ENCODE measurements at places on chromosomes 3 and 15.

DNA sequence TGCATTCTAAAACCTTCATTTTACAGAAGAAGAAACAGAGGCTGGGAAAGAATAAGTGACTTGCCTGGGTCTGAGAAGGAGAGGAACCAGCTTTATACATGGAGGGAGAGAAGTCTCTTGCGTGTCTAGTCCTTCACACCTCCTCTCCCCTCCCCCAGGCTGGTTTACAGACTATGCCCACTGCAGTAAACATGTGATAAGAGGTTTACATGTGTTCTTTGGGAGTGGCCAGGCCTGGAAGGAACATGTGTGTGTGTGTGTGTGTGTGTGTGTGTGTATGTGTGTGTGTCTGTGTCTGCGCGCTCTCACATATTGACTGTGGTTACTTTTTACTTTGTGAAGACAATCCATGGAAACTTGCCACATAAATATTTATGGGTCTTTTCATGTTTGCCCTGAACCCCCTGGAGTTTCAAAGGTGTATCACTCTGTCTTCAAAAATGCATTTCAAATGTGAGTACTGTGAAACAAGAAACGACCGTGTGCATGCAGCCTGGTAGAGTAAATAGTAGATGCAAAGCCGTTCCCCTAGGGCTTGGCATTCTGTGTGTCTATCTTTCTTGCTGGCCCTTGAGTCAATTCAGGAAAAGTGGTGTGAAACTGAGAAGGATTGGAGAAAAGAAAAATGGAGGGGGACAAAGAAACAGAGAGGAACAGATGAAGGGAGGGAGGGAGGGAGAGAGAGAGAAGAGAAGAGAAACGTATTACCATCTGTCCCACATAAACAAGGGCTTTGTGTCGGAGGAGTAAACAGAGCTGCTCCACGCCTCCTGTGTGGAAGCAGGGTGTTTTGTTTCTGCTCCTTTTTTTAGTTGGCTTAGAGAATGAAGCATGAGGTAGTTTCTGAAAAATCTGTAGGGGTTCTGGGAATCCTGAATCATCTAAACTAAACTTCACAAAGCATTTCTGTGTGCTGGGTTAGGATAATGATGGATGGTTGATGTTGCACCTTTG is 51.7 kb downstream of the CLDN11 start:
- no peak for DNase-seq

DNA sequence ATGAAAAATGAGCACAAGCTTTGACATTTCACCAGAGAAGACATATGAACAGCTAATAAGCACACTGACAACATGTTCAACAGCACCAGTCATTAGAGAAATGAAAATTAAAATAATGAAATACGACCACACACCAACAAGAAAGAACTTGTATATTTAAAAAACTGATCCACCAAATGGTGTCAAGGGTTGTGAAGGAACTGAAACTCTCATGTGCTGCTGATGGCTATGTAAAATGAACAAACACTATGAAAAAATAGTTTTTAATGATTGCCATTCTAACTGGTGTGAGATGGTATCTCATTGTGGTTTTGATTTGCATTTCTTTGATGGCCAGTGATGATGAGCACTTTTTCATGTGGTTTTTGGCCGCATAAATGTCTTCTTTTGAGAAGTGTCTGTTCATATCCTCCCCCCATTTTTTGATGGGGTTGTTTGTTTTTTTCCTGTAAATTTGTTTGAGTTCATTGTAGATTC is 193.8 kb downstream of the SCAPER start:
- DNase-seq = no peak

DNA sequence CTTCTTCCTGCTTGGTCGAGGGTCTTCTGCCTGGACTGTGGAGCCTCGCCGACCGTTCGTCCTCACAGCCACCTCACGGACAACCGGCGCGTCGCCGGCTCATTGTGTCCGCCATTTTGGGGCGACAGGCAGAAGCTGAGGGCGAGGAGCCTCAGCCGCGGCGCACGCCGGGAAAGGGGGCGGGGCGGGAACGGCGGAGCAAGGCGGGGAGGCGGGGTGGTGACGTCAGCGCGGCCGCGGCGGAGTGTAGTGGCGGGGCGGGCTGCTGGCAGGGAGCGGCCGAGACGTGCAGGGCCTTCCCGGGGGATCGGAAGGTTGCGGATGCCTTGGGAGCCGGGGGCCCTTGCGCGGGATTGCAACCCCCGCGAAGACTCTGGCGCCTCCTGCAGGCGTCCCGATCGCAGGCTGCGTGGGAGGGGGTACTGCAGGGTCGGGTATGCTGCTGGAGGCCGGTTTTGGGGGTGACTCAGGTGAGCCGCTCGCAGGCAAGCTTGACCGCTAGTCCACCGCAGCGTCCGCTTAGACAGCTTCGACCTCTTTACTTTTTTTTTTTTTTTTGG is at the start of gene WDR82:
Gene WDR82, minus strand, starts transcription at position 140 of the 560 bp plus-strand sequence. CDS start 288 bp downstream, outside the sequence.
- peak; percentile 95 for DNase-seq

GRCh38 chr3:30289324-30289723 is 317.1 kb upstream of the TGFBR2 start:
- no peak for DNase-seq

GRCh38 chr15:70362886-70363285 is 265.2 kb upstream of the TLE3 start:
- DNase-seq = no peak

DNA sequence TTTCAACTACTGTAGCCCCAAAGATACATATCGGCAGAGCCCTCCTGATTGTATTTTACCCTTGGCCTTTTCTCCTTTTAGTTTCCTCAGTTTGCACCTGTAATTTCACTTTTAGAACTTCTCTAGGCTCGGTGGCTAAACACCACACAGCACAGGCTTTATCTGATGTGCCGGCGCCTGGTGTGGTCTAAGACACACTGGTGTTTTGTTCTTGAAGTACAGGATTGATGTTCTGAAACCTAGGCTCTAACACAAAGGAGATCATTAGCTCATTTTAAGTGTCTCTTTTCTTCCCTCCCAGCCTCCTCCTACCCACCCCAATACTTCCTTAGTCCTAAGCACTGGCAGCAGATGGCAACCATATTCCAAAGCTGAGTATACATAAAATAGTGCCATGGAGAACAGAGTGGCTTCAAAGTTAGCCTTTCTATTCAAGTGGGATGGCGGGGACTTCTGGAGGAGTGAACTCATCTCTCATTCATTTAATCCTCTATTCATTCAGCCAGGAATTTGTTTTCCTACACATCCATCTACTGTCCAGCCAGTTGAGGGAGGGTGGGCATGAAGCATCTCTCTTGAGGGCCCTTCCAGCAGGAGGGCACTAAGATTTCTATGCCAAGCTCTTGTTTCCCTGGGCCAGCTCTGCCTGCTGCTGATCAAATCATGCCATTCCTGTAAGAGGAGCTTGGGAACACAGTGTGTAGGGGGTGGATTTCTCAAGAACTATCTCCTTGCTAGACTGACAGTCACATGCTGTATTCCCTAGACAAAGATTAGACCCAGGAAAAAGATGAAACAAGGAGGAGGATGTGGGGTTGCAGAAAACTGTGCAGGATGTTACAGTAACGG is 71.2 kb downstream of the TIGIT start:
- no peak for DNase-seq

GRCh38 chr3:129605922-129606635 is 397 bp downstream of the PLXND1 start:
- DNase-seq = peak; percentile 57

GRCh38 chr3:143573610-143574303 is 274.5 kb downstream of the SLC9A9 start:
- DNase-seq = no peak

DNA sequence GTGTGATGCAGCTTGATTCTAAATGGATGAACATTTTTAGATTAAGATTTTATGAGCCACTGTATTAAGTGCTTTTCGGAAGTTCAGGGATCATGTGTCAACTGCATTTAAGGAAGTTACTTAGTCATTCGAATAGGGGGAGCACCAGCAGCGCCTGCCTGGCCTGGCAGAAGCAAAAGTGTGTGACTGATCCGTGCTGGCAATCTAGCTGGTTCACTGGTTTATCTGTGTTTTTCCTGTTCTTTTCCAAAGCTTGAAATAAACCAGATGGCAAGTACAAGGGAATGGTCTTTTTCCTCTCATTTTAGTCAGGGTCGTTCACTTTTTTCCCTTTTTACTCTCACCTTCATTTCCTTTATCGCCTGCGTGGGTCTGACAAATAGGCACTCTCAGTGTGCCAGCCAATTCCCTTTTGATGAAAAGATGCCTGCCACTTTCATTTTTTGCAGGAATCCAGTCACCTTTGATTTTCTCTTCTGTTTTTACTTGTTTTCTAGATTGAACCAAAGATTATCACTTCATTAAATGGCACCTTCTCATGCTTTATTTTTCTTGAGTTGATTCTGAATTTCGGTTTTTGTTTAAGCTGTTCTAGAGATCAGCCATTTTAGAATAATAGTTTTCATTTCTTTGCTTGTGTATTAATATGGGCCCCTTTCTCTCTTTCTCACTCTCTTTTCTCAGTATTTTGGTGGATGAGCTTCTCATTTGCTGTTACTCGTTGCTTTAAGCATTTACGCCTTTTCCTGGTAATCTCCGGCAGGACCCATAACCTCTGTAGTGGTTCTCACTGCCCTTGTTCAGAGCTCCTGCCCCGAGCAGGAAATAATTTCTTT is 2.8 kb downstream of the ABHD2 start:
- DNase-seq = no peak

DNA sequence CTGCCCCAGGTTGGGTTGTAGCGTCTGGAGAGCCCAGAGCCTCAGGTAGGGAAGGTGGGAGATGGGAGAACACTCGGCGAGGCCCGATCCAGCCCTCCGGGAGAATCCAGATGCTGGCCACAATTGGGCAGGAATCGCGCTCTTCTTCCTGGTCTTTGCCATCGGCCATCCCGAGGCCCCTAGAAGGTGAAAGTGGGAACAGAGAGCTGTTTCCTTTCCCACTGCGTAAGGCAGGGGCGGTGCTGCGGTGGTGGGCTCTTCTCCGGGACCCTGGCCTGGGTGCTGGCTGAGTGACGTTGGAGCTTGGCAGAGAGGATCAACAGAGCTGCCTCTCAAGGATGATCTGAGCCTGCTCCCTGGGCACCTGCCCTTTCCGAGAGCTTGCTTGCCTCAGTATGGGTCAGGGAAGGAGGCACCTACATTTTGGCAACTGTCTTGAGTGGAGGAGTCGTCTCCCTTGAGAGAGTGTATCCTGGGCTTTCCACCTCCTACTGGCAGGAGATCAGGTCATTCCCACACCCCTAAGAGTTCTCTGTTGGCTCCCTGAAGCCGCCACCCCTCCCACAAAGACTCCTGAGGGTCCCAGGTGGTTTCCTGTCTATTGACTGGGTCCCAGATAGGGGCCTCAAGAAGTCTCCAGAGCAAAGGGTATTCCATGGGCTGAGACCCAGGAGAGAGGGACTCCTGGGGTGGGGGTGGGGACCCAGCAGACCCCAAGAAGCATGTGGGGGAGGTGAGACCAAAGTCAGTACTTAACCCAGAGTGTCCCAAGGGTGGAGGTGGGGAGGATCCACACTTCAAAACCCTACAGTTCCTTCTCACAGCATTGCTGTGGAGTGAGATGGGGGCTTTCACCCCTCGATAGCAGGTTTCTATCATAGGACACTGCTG is 1.6 kb downstream of the C15orf39 start:
- no peak for DNase-seq

GRCh38 chr3:192915304-192915703 is 2.4 kb downstream of the MB21D2 start:
- no peak for DNase-seq

- DNase-seq = no peak
Measured at GRCh38 chr3:30904996-30905395, 10.5 kb upstream of the GADL1 start.

DNA sequence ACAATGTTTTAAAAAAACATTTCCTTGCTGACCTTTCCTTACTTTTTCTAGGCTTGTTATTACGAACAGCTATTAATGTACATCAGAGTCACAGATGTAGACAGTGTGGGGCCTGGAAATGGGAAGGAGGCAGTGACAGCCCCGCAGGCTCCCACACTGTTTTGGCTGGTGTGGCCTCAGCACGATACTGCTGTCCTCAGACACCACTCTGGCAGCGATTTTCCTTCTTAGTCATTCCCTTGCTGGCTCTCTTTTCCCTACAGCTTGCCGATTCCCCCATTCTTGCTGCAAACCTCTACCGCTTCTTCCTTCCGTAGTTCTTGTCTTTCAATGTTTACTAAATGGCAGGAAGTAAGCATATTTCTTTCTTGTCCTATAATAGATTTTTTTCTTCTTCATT is 113.1 kb downstream of the ABI3BP start:
- DNase-seq = no peak

- DNase-seq = no peak
Measured at GRCh38 chr15:67171471-67171870, 83.0 kb downstream of the AAGAB start.

- no peak for DNase-seq
Measured at GRCh38 chr15:66862111-66862939, 160.3 kb downstream of the SMAD6 start.

- no peak for DNase-seq
Measured at GRCh38 chr3:13277860-13278531, 142.1 kb downstream of the NUP210 start.

- no peak for DNase-seq
Measured at GRCh38 chr3:99041747-99042146, 140.3 kb upstream of the DCBLD2 start.

DNA sequence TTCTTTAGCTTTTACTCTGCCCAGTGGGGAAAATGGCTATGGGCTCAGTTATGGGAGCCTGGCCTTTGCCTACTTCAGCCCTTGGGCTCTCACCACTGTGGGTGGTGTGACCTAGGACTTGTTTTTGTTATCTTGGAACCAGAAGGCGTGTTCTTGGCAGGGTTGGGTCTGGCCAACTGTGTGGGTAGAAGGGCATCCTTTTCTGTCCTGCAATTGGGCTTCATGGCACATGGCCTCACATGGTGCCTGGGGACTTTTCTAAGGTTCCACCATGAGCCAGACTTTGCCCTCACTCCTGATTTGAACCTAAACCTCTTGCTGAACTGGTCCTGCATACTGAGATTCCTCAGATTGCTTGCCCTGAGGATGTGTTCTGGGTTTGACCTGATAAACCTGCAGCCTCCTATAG is 1.7 kb downstream of the GLYCTK start:
- no peak for DNase-seq

DNA sequence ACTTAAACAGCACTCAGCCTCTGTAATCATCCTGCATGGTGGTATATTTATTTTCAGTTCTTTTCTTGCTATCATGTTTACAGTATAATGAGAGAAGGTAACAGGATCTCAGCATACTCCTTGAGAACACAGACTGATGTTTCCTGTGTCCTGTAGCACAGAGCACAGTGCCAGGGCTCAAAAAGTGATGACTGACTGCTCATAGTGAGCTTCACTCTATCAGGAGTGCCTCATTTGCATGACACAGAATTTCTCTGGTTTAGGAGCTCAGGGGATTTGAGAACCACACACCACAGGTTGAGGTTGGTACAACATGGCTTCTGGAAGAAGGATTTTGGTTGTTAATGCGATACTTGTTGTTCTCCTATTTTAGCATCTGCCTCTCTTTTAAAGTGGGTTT is 68.5 kb upstream of the SLC2A2 start:
- no peak for DNase-seq

DNA sequence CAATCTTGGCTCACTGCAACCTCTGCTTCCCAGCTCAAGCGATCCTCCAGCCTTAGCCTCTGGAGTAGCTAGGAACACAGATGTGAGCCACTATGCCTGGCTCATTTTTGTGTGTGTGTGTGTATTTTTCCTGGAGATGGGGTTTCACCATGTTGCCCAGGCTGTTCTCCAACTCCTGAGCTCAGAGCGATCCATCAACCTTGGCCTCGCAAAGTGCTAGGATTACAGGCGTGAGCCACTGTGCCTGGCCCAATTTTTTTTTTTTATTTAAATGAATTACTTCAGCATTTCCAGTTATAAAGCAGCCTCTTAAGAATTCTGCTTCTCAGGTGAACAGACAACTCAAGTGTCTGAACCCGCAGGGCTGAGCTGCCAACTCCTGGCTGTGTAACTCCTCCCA is 20.1 kb upstream of the ST3GAL6 start:
- DNase-seq = no peak
